CD8-positive, alpha-beta T cell (primary cell): ENCODE measurements at places on chromosomes 11 and 22.

- no peak for DNase-seq
Observed at GRCh38 chr11:28529540-28530410, 421.6 kb downstream of the METTL15 start.

DNA sequence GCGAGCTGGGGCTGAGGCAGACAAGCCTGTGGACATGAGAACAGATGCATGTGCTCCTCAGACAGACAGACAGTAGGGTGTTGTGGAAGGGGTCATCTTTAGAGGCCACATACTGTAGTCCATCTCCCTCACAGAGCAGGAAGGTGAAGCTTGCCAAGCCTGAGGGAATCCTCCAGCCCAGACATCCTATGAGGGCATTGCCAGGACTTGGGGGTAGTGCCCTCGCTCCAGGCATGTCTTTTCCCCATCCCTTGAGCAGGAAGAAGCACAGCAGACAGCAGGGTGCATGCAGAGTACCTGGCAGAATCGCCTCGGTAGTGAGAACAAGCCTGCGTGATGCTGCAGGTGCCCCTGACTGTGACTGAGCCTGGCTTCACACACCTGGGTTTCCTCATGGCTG lies 66.5 kb upstream of the CLDN5 start:
- no peak for DNase-seq

GRCh38 chr11:63243533-63243932 lies at the start of gene SLC22A25:
Gene SLC22A25 (minus strand): TSS chr11:63243599. CDS start chr11:63229652, 13,947 bp downstream.
- no peak for DNase-seq

GRCh38 chr11:232783-233565 lies 3.2 kb downstream of the SIRT3 start:
- DNase-seq: no peak

DNA sequence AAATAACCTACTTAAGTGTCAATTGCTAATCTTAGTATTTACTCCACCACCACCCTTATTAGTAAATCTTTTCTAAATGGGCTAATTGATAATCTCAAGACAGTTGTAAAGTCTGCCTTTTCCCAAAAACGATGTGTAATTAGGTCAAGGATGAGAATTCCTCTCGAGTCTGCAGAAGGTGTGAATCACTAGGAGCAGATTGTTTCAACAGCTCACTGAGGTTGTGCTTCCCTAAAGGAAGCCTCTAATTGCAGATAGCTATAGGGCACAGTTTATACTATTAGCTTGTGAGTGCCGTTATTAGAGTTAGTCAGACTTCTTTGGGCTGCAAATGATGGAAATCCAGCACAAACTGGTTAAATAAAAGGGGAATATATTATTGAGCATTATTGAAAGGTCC lies 84.9 kb downstream of the C11orf91 start:
- DNase-seq: no peak

- DNase-seq: peak; percentile 76
Observed at GRCh38 chr11:128757235-128757711, 63.4 kb downstream of the FLI1 start.

DNA sequence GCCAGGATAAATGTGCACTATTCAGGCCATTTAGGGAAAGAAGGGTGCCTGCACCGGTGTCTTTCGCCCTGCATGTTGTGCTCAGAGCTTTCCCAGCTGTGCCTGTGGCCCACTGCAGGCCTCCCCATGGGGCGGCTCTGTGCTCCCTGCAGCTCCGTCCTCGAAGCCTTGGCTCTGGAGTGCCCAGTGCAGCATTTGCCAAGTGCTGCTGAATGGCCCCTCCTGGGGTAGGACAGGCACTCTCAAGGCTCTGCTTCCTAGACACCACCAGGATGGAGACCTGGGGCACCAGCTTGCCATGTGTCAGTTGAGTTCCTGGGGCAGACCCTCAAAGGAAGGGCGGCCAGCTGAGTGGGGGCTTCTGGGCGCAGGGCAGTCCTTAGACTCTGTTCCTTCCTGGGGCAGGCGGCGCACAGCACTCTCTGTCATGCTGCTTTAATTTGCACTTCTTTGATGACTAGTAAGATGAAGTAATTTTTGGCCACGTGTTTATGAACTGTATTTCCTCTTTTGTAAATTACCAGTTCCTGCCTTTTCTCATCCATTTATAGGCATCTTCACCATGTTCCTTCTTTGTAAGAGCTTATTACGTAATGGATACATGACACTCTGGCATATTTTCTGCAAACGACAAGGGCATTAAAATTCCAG lies 32.1 kb upstream of the GNB1L start:
- DNase-seq: peak; percentile 70

DNA sequence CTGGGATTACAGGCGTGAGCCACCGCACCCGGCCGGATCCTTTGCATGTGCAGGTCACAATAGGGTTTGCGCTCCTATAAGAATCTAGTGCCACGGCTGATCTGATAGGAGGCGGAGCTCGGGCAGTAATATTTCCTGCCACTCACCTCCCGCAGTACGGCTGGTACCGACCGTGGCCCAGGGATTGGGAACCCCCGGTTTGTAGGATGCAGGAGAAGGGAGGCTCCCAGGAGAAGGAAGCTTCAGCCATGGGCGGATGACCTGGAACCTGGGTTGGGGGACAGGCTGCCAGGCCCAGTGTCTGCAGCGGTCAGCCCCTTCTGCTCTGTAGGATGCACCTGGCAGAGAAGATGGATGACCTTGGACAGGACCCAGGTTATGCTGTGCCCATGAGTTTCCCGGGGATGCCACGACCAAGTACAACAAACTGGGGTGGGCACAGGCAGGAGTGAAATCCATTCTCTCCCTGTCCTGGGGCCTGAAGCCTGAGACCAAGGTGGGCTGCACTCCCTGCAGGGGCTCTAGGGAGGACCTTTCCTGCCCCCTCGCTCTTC lies 818.9 kb downstream of the BRD1 start:
- no peak for DNase-seq

- DNase-seq: no peak
Observed at GRCh38 chr22:41531715-41532477, 12.4 kb downstream of the POLR3H start.

DNA sequence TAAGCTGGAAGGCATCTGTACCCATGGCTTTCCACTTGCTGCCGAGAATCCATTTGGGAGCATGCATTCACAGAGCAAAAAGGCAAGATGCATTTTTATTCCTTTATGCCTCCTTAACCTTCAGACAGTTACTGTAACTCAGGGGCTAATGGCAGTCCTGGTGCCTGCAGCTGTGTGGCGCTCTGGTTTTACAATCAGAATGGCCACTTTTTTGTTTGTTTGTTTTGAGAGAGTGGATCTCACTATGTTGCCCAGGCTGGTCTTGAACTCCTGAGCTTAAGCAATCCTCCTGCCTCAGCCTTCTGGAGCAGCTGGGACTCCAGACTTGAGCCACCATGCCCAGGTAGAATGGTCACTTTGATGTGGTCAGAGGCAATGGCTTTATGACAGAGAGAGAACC lies 101.8 kb downstream of the NAV2 start:
- DNase-seq: no peak

DNA sequence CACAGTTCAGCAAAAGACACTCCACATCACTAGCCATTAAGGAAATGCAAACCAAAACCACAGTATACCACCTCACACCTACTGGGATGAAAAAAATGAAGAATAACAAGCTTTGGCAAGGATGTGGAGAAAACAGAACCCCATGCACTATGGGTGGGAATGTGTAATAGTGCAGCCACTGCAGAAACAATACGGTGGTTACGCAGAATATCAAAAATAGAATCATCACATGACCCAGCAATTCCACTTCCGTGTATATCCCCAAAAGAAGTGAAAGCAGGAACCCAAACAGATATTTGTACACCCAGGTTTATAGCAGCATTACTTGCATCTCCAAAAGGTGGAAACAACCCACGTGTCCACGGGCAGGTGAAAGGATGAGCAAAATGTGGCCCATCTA lies 20.8 kb downstream of the CARS1 start:
- DNase-seq: no peak
